CD4-positive, alpha-beta T cell treated with Interferon alpha-2 for 1 hour (primary cell): ENCODE measurements at places on chromosomes 16 and 17.

- no peak for DNase-seq
These were observed 48.8 kb downstream of the NDEL1 start for GRCh38 chr17:8484465-8484864.

DNA sequence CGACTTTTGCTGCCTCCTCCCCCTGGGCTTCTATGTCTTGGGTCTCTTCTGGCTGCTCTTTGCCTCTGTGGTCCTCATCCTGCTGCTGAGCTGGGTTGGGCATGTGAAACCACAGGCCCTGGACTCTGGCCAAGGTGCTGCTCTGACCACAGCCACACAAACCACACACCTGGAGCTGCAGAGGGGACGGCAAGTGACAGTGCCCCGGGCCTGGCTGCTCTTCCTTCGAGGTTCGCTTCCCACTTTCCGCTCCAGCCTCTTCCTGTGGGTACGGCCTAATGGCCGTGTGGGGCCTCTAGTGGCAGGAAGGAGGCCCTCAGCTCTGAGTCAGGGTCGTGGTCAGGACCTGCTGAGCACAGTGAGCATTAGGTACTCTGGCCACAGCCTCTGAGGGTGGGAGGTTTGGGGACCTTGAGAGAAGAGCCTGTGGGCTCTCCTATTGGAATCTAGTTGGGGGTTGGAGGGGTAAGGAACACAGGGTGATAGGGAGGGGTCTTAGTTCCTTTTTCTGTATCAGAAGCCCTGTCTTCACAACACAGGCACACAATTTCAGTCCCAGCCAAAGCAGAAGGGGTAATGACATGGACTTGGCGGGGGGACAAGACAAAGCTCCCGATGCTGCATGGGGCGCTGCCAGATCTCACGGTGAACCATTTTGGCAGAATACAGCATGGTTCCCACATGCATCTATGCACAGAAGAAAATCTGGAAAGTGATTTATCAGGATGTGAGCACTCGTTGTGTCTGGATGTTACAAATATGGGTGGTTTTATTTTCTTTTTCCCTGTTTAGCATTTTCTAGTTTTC, 2.3 kb downstream of the GP1BA start:
- DNase-seq: peak; percentile 28

DNA sequence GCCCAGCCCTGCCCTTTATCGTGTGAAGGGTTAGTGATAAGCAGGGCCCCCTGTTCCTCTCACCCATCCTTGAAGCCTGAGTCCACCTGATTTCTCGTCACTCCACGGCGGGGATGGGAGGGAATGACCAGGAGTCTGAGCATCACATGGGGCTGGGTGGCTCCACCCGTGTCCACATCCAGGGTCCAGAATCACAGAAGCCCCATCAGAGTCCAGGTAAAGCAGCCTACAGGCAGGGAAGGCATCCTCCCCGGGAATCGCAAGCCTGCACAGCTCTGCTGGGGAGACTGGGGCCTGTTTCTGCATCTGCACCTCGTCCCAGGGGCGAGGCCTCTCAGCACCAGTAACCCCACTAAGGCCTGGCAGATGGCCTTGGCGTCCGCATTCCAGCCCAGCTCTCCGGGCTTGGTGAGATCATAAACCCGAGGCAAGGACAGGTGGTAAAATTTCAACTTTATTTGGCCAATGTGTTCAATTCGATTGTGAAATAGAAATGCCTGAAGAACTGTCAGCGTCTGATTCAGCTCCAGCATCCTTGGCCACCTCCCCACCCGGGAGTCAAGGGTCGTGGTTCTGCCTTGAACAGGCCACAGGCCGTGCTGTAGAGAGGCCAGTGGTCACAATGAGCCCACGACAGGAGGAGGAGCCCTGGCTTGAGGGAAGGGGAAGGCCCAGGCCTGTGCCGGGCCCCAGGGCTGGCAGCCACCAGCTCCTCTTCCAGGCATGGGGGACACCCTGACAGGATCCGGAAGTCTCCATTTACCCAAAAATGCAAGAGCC, 8.1 kb upstream of the PPP1R27 start:
- no peak for DNase-seq

GRCh38 chr17:28416703-28417311, 10.8 kb upstream of the SLC46A1 start:
- DNase-seq: peak; percentile 62

DNA sequence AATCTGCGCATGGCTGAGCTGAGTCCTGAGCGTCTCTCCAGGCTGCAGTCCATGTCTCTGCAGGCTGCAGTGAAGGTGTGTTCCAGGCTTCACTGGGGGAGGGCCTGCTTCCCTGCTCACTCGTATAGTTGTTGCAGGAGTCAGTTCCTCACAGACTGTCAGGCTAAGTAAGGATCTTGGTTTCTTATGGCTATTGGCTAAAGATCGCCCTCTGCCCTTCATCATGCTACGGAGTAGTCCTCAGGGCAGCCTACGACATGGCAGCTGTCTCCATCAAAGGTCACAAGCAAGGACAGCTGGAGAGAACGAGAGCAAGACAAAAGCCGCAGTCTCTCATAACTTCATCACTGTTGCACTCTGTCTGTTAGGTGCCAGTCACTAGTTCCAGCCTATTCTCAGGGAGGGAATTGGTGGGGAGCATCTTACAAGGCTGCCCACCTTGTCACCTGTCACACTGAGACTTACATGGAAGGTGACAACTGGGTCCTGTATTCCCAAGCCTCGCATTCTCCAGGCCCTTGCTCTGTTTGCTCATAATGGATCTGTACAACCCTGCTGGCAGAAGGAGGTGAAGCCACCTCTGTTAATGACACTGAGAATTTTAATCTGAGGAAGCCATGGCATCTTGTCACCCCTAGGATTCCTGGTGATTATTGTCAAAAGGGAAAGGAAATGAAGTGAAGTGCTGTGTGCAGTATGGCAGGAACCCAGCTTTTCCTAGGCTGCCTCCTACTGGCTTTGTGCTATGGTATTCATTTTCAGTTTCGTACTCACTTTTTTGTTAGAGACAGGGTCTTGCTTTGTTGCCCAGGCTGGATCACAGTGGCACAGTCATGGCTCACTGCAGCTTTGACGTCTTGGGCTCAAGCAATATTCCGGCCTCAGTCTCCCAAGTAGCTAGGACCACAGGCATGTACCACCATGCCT, 43.4 kb downstream of the MFSD11 start:
- peak; percentile 2 for DNase-seq

GRCh38 chr17:56173026-56173425, 19.8 kb downstream of the ANKFN1 start:
- no peak for DNase-seq

- no peak for DNase-seq
These were observed 728 bp upstream of the NMT1 start for GRCh38 chr17:45060382-45060796.

DNA sequence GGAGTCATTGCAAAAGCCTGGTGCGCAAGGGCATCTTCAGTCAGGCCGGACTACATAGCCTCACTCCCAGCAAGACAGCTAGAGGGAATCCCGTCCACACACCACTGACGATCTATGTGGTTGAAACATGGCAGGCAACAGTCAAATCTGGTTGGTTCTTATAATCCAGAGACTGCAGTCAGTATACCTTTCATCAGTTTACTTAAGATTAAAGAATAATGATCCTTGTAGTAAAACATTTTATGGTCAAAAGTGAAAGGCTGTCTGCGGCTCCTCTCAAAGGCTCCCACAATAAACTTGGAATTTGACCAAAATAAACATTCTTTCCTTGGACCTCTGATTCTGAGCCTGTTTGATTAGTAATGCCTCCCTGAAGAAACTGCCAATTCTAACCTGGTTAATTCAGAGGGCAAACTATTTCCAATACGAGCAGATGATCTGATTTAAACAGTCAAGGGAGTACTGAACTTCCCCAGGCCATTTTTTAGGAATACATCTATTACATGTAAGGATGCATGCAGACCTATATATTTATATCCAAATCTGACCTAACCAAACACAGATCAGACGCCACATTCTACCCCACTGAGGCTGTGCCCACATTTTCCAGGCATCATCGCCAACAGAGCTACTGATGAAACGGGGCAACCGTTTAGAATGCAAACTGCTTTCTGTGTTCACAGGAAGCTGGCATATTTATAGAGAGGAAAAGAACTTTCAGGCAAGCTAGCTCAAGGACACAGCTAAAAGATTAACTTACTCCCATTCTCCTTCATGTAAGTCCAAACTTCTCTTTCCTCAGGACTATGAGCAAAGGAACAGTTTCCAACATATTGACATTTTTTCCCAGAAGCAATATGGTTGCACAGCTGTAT, 15.3 kb upstream of the TXNDC11 start:
- no peak for DNase-seq

- no peak for DNase-seq
These were observed 3.4 kb downstream of the NPB start for GRCh38 chr17:81905424-81905875.

DNA sequence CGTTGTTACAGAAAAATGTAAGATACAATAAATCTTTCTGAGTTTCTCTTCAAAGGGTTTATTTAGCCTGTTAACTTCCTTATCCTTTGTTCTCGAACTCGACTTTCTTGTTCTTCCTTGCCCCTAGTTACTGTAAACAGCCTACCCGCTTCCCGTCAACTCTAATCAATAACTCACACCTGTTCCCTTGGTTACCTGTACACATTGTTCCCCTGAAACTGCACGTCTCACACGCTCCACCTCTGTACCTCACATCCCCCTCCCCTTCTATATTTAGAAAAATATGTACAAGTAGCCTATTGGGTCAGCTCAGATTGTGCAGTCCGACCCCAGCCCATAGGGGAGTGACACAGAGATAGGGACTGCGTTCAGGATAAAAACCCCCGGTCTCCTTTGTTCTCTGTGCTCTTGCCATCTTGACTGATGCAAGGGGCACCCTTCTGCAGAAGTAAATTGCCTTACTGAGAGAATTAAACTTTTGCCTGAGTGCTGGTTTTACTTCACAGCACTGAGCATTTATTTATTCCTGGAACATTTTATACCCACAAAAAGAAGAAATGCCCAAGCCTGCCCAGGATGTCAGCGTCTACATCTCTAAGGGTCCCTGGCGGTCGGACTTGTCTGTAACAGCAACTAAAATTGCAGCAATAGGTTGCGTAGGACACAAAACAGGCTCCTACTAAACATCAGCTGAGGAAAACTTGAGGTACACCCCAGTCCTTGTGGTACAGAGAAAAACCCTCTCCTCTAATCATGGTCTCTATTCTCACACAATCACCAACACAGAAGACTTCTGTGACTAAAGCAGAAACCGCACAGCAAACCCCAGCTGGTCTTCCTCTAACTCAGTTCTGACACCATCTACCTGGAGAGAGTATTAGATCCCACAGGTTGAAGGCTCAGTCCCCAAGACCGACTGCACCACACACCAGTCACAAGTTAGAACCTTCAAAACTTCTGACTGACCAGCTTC, 11.3 kb downstream of the WDR45B start:
- DNase-seq: no peak

DNA sequence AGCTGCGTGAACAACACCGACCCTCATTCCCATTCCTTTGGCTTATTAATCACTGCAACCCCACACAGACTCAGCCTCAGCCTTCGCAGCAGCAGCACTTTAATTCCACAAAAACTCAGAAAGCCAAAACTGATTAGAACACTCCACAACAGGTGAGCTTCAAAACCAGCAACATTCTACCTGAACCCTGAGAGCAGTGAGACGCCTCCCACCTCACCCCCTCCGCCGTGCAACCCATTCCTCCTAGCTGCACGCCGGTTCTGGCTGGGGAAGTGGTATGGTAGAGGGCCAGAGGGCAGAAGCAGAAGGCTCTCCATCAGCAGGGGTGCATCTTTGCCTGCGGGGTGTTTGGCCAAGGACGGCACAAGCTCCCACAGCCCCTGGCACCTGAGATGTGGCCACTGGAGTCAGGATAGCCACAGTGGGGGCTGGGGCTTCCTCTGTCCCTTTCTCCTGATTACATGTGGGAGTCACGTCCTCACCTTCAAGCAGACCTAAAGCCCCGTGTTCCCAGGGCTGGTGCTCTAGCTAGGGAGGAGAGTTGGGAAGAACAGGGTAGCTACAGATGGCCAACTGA, 1.6 kb downstream of the BORCS6 start:
- DNase-seq: no peak

- DNase-seq: peak; percentile 46
These were observed 4.5 kb downstream of the FBXL19 start for GRCh38 chr16:30927789-30928378.

GRCh38 chr17:82983510-82984248, 95.7 kb upstream of the METRNL start:
- DNase-seq: no peak

DNA sequence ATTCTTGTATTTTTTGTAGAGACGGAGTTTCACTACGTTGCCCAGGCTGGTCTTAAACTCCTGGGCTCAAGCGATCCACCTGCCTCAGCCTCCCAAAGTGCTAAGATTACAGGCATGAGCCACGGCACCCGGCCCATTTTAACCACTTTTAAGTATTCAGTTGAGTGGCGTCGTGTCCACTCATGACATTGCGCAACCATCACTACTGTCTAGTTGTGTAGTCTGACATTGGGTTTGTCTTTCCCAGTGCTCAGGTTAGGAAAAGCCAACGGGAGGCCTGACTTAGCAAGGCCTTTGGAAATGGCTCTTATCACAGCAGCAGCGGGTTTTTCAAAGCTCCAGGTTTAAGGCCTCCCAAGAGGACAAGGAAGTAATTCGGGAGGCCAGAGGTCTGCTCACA, 58.7 kb downstream of the LITAF start:
- DNase-seq: no peak

- no peak for DNase-seq
These were observed 244.1 kb upstream of the MON1B start for GRCh38 chr16:76946879-76947278.

GRCh38 chr16:56192635-56192945, 1.3 kb downstream of the GNAO1 start:
- no peak for DNase-seq

GRCh38 chr17:16987830-16988601, 16.1 kb upstream of the TNFRSF13B start:
- DNase-seq: peak; percentile 65

DNA sequence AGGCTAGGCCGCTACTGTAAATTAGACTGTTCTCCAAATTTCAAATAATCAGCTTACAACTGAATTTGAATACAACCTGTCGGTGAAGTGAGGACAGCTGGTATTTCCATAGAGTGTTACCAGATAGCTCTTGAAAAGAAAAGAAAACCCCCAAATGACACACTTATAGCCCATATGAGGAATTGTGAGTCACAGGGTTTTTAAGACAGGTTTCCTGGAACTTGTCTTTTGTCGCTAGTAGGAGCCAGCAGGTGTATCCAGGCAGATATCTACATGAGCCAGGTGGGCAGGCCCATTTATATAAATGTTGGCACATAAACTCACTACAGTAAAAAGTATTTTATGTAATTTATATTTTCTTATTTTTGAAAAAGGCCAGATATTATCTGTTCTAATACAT, 24.0 kb downstream of the TNRC6A start:
- no peak for DNase-seq

- peak; percentile 16 for DNase-seq
These were observed 46.8 kb downstream of the BRIP1 start for GRCh38 chr17:61816538-61816937.

DNA sequence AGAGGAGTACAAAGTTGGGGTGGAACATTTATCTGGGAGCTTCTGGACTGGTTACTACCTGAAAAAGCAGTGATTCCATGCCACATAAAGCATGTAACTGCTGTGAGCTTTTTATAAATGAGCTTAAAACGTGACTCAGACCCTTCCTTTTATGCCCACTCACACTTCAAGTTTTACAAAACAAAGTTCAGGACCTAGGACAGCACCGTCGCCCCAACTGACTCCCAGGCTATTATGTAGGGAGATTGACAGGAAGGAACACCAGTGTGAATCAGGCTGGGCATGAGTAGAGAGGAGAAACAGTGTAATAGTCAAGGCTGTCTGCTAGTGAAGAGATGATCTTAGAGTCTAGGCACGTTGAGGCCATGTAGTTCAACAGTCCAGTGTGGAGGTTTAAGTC, 91.6 kb upstream of the DNAH9 start:
- no peak for DNase-seq
